Naive thymus-derived CD4-positive, alpha-beta T cell (primary cell): ENCODE measurements at places on chromosomes 4 and X. TPM values are rescaled to one million over a fixed set of nuclear protein-coding genes. Genes with fewer than 3 reads are reported as not detected.

GRCh38 chrX:10415306-10416001 is 204.9 kb downstream of the MID1 start:
- DNase-seq: no peak

The MAGEE2 gene
- total RNA-seq: not detected

DNA sequence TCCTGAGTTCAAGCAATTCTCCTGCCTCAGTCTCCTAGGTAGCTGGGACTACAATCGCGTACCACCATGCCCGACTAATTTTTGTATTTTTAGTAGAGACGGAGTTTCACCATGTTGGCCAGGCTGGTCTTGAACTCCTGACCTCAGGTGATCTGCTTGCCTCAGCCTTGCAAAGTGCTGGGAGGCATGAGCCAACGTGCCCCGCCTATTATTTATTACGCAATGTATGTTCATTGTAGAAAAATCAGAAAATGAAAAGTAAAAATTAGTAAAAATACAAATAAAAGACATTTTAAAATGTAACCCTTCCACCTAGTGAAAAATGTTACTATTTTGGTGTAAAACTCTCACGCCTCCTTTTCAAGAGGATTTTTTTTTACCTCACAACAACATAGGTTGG is 14.2 kb downstream of the F8A1 start:
- no peak for DNase-seq

- peak; percentile 58 for DNase-seq
These were observed 1.5 kb downstream of the CFAP97 start for GRCh38 chr4:185201977-185202962.

DNA sequence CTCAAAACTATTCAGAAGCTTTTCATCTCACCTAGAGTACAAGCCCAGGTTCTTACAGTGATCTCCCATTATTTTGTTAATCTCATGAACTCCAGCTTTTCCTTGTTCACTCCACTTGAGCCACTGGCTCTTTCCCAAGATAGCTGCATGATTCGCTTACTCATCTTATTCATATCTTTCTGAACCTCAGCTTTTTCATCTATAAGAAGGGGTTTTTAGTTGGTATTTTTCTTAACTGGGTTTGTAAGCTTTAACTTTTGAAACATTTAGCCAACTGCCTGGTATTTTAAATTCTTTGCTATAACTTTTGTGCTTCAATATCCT is 24.0 kb downstream of the GIMD1 start:
- DNase-seq: no peak

The SASH3 gene
- total RNA-seq: 141 TPM

- no peak for DNase-seq
These were observed 12.4 kb upstream of the PITX2 start for GRCh38 chr4:110635163-110635865.

DNA sequence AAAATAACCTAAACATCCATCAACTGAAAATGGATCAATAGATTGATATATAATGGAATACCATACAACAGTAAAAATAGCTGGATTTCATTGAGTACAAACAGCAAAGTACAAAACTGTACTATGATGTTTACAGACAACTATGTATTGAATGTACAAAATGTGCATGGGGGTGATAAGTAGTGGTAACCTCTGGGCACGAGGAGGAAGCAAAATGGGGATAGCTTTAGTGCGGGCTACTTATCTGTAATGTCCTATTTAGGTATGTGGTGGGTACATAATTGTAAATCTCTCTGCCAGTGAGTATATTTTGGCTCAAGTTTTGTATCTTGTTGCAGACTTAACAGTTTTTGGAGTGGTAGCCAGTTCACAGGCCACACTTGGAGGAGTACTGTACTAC is 123.6 kb downstream of the STAG2 start:
- no peak for DNase-seq

DNA sequence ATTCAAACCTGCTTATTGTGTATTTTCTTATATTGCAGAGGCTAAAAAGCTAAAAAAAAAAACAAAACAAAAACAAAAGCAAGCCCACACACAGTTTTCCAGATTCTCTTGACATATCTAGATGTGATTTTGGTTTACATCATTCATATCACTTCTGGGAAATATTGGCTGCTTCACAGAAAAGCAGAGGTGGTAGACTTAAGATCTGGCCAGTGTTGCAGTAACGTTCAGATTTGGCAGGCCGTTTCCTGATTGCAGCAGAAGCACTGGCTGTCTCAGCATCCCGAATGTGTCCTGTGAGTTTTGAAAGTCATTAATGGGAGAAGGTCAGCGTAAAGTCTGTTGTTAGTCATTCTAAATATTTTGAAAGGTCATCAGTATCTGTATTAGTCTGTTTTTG is 2062.0 kb downstream of the ARAP2 start:
- DNase-seq: no peak

The EFHC2 gene
- 2.8 TPM for total RNA-seq
